ENCODE measurements at places on chromosomes 1 and 21. TPM values are rescaled to one million over a fixed set of nuclear protein-coding genes. Genes with fewer than 3 reads are reported as not detected.
A peak's percentile ranks its signal among the peaks of the same experiment; 100 is the strongest.

GRCh38 chr1:118247593-118247992 lies 62.6 kb upstream of the SPAG17 start:
- H3K27me3 ChIP-seq = no peaks in the 10 kb centered on the region
- DNase-seq = no peak
- no peak overlapping the region for H3K4me3 ChIP-seq
- H3K4me1 ChIP-seq = no peaks in the 10 kb centered on the region
- H3K36me3 ChIP-seq = no peaks in the 10 kb centered on the region
- no peak overlapping the region for H3K27ac ChIP-seq

DNA sequence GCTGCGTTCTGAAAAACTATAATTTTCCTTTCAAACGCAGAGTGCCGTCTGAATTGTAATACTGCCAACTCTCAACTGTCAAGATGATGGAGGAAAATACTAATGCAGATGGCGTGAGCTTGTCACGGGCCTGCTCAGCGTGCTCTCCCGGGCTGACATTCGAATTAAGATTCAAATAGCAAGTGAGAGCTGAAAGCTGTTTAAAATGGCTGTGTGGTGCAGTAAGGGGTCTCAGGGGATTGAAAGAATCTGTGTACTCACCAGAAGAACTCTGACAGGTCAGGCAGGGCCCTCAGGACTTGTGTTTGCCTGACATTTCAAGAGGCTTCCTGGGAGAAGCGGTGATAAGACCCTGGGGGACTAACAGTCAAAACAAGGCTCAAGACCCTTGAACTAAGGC lies 33.1 kb downstream of the ZMYND12 start:
- no peaks in the 10 kb centered on the region for H3K27me3 ChIP-seq
- no peak overlapping the region for H3K4me3 ChIP-seq
- H3K27ac ChIP-seq = no peak overlapping the region
- no peaks in the 10 kb centered on the region for H3K36me3 ChIP-seq
- no peak for DNase-seq
- H3K4me1 ChIP-seq = peaks cover 17% of the 10 kb centered on the region

DNA sequence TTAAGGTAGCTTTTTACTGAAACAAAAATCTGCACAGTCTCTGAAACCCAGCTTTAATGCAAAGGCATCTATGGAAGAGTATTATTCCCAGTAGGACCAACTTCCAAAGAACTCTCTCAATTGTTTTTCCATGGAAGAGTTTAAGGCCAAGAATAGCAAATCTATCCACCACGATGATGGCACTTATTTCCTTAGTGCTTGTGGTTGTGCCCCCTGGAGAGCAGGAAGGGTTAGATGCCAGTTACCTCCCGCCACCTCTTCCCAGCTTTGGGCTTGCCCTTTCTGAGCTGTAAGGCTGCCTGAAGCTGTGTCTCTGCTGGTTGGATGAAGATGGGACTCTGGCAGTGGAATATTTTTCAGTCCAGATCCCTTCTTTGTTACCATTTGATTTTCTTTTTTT lies 4.8 kb upstream of the ATP1A1 start:
- DNase-seq = no peak
- H3K36me3 ChIP-seq = no peaks in the 10 kb centered on the region
- no peaks in the 10 kb centered on the region for H3K4me1 ChIP-seq
- H3K4me3 ChIP-seq = no peak overlapping the region

- H3K27ac ChIP-seq = no peak overlapping the region
- H3K27me3 ChIP-seq = no peaks in the 10 kb centered on the region
- H3K4me1 ChIP-seq = peaks cover 17% of the 10 kb centered on the region
- DNase-seq = no peak
- H3K4me3 ChIP-seq = peak overlapping the region; percentile 88
Measured at GRCh38 chr1:33081554-33082305, 777 bp downstream of the AZIN2 start.

DNA sequence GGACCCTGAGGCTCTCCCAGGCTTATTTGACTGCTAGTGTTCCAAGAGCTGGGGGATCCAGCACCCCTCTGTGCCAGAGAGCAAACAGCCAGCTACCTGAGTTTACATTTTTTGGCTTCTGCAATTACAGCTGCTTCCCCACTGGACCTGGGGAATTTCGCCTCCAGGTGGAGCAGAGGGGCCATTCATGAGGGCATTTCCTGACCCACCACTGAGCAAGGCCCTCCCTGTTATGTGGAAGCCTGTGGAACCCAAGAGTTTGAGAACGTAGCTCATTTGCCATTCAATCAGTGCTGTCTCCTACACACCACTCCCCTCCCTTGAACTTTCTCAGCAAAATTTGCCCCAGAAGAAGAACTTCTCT lies 42.7 kb upstream of the TMEM51 start:
- DNase-seq = no peak
- no peaks in the 10 kb centered on the region for H3K4me1 ChIP-seq
- H3K4me3 ChIP-seq = no peak overlapping the region

- H3K27me3 ChIP-seq = no peaks in the 10 kb centered on the region
- no peak overlapping the region for H3K27ac ChIP-seq
Measured at GRCh38 chr1:167344615-167345385, 124.1 kb downstream of the POU2F1 start.

- no peak overlapping the region for H3K4me3 ChIP-seq
- DNase-seq = peak; percentile 52
- no peaks in the 10 kb centered on the region for H3K36me3 ChIP-seq
- H3K4me1 ChIP-seq = peaks cover 9% of the 10 kb centered on the region
Measured at GRCh38 chr1:207021139-207021861, 11.3 kb downstream of the C1orf116 start.

DNA sequence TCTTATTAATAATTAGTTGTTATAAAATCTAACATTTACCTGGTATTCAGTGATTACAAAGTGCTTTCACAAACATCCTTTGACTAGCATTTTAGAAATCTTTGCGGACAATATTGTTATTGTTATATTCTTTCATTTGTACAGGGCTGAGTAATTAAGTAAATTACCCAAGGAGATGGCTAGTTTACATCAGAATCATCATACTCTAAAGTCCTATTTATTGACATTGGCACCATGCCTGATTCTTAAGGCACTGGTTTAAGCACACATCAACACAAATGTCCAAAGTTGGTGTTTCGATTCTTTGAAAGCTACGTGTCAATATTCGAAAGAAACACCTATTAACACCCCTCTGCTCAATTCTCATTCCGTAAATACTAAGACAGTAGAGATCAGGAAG lies 424.6 kb upstream of the CHRM3 start:
- no peaks in the 10 kb centered on the region for H3K36me3 ChIP-seq
- peaks cover 3% of the 10 kb centered on the region for H3K4me1 ChIP-seq
- peaks cover 6% of the 10 kb centered on the region for H3K27me3 ChIP-seq
- H3K27ac ChIP-seq = no peak overlapping the region

DNA sequence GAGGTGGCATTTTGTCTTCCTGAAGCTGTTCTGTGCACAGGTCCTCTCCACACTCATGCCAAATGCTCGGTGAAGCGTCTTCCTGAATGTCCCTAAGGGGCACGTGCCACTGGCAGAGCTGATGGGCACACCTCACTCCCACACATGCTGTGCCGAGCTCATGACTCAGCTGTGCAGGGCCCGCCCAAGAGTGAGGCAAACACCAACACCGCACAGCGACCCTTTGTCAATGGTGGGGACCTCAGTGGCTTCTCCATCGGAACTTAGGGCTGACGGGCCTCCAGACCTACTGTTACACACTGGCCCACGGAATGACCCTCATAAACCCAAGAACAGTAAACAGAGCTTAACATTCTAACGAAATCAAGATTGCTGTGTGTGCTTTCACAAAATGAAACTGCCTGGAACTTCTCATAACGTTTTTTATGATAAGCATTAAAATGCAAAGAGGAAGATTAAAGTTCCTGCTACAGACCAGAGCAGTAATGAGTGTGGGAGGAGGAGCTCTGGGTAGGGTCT lies 89.3 kb downstream of the SIM2 start:
- H3K27ac ChIP-seq = no peak overlapping the region
- DNase-seq = no peak
- no peak overlapping the region for H3K4me3 ChIP-seq

- H3K4me1 ChIP-seq = no peaks in the 10 kb centered on the region
- H3K36me3 ChIP-seq = peaks cover 4% of the 10 kb centered on the region
- no peaks in the 10 kb centered on the region for H3K27me3 ChIP-seq
- no peak for DNase-seq
- H3K4me3 ChIP-seq = no peak overlapping the region
- no peak overlapping the region for H3K27ac ChIP-seq
Measured at GRCh38 chr1:167685844-167686243, 35.9 kb upstream of the MPZL1 start.

DNA sequence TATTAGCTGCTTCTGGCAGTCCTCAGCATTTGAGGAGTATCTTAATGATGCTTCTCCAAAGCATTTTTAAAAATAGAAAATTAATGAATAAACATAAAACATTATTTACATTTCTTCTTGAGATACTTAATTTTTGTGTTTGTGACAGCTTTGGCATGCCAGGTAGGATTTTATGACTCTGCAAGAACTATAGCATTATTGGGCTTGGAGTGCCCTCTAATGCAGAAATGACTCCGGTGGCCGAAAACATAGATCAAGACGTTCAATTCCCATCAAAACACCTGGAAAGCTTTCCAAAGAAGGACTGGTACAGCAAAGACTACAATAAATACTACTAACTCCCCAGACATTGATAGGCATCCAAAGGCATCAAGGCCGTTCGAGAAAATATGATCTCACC lies 366.4 kb upstream of the CXADR start:
- H3K4me1 ChIP-seq = no peaks in the 10 kb centered on the region
- H3K4me3 ChIP-seq = no peak overlapping the region
- no peak overlapping the region for H3K27ac ChIP-seq
- no peak for DNase-seq
- H3K27me3 ChIP-seq = no peaks in the 10 kb centered on the region

- H3K36me3 ChIP-seq = no peaks in the 10 kb centered on the region
- H3K27me3 ChIP-seq = no peaks in the 10 kb centered on the region
- H3K27ac ChIP-seq = no peak overlapping the region
- no peak for DNase-seq
- H3K4me3 ChIP-seq = no peak overlapping the region
- H3K4me1 ChIP-seq = no peaks in the 10 kb centered on the region
Measured at GRCh38 chr1:232014941-232015340, 388.4 kb downstream of the DISC1 start.

DNA sequence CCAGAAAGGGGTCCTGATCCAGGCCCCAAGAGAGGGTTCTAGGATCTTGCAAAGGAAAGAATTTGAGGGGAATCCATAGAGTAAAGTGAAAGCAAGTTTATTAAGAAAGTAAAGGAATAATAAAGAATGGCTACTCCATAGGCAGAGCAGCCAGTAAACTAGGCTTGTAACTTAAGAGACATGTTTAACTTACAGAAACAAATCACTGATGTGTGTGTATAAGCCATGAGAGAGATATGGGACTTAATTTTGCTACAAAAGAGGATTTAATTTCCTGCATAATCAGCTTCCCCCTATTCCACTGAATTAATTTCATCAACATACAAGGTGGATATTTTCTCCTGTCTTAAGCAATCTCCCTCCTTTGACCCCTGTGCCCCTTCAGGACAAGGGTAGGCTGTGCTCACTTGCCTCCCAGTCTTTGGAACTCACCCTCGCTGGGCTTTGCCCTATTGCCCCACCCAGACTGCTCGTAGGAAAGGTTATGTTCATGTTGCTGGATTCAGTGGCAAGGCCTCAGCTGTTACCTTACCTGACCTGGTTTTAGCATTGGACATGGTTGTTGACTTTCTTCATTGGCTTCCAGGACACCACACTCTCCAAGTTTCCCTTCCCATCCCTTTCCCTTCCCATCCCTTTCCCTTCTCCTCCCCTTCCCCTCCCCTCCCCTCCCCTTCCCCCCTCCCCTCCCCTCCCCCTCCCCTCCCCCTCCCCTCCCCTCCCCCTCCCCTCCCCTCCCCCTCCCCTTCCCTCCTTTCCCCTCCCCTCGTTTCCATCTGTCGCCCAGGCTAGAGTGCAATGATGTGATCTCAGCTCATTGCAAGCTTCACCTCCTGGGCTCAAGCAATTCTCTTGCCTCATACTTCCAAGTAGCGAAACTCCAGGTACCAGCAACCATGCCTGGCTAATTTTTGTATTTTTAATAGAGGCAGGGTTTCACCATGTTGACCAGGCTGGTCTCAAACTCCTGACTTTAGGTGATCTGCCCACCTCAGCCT lies 44.6 kb downstream of the TBCE start:
- DNase-seq = no peak
- H3K27ac ChIP-seq = no peak overlapping the region
- H3K4me3 ChIP-seq = no peak overlapping the region
- H3K27me3 ChIP-seq = no peaks in the 10 kb centered on the region

DNA sequence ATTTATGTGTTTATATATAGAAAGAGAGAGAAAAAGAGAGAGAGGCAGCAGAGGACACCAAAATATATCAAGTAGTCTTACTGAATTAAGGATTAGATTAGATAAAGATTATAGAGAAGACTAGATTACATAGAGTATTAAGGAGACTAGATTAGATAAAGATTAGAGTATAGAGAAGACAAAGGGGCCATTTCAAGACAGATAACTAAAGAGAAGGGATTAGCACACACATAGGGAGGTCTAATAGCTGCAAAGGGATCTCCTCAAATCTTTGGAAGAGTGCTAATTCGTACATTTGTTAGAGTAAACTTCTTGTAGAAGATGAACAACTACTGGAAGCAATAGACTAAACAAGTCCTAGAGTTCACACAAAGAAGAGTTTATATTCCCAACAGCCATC lies 34.2 kb downstream of the OR6Y1 start:
- no peaks in the 10 kb centered on the region for H3K27me3 ChIP-seq
- H3K4me1 ChIP-seq = no peaks in the 10 kb centered on the region
- H3K27ac ChIP-seq = no peak overlapping the region
- H3K36me3 ChIP-seq = no peaks in the 10 kb centered on the region

- H3K36me3 ChIP-seq = no peaks in the 10 kb centered on the region
- H3K27me3 ChIP-seq = no peaks in the 10 kb centered on the region
- no peak for DNase-seq
Measured at GRCh38 chr1:92989936-92990583, 28.8 kb upstream of the DIPK1A start.

GRCh38 chr1:245971711-245972085 lies 535.4 kb downstream of the SMYD3 start:
- H3K4me3 ChIP-seq = no peak overlapping the region
- no peaks in the 10 kb centered on the region for H3K4me1 ChIP-seq
- no peak for DNase-seq
- no peak overlapping the region for H3K27ac ChIP-seq

DNA sequence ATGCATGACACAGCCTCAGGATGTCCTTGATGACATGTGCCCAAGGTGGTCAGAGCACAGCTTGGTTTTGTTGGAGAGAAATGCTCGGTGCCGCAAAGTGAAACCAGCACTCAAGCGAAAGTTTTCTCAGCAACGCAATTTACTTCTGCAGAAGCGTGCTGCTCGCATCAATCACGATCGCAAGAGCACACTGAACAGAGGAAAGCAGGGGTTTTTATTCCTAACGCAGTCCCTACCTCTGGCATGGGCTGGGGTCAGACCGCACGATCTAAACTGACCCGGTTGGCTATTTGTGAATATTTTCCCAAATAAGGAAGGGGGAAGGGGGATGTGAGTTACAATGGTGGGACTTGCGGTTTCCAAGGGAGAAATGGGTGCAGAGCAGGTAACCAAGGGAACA lies 809 bp upstream of the ZNF669 start:
- DNase-seq = no peak
- H3K4me1 ChIP-seq = no peaks in the 10 kb centered on the region
- H3K4me3 ChIP-seq = peak overlapping the region; percentile 85
- no peaks in the 10 kb centered on the region for H3K36me3 ChIP-seq
- H3K27ac ChIP-seq = no peak overlapping the region
- no peaks in the 10 kb centered on the region for H3K27me3 ChIP-seq

- H3K36me3 ChIP-seq = no peaks in the 10 kb centered on the region
- no peaks in the 10 kb centered on the region for H3K27me3 ChIP-seq
- no peak for DNase-seq
Measured at GRCh38 chr1:94955767-94956632, 29.1 kb upstream of the CNN3 start.

COL16A1 gene
- 3.8 TPM for total RNA-seq

EPHA10 gene
- total RNA-seq = 0.09 TPM

ZBTB18 gene
- total RNA-seq = 5.6 TPM

MROH7 gene
- total RNA-seq = 0.51 TPM
